ENCODE measurements at places on chromosomes 1 and 21.

GRCh38 chr1:183470961-183471742, 1.1 kb upstream of the SMG7 start:
- DNase-seq = peak; percentile 48

- DNase-seq = no peak
These were observed 118.8 kb downstream of the PTBP2 start for GRCh38 chr1:96840396-96840795.

GRCh38 chr1:212487774-212488435, 55.2 kb downstream of the NENF start:
- DNase-seq = no peak

DNA sequence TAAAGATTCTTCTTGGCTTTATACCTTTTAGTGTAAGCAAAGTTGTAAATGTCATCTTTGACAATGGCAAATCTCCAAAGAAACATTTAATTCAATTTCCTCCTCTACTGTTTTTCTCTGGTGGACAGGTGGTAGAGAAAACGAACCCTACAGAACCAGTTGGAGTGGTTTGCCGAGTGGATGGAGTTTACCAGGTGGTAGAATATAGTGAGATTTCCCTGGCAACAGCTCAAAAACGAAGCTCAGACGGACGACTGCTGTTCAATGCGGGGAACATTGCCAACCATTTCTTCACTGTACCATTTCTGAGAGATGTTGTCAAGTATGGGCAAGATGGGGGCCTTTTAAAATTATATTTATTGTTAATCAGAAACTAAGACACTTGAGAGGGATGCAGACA, 25.8 kb downstream of the UAP1 start:
- DNase-seq = no peak

- DNase-seq = no peak
These were observed 133.8 kb downstream of the LRRC40 start for GRCh38 chr1:70071601-70072000.
